Tracheal epithelial cell (primary cell): ENCODE measurements at places on chromosomes 6 and 20. TPM values are rescaled to one million over a fixed set of nuclear protein-coding genes. Genes with fewer than 3 reads are reported as not detected.

The CD24 gene
- total RNA-seq = 1,439 and 1,607 TPM in 2 replicates

The PPIL6 gene
- total RNA-seq = 3.4 and 6.0 TPM in 2 replicates

The HCRTR2 gene
- total RNA-seq = not detected in 2 replicates

The ERMARD gene
- total RNA-seq = 24.1 and 26.3 TPM in 2 replicates

The WDR27 gene
- 10.9 and 11.1 TPM in 2 replicates for total RNA-seq

The CNBD2 gene
- 0.64 and 0.96 TPM in 2 replicates for total RNA-seq

The CRISP2 gene
- not detected in 2 replicates for total RNA-seq

The PLCB1 gene
- 0.24 and 2.8 TPM in 2 replicates for total RNA-seq
